ENCODE measurements at places on chromosomes 4 and X. TPM values are rescaled to one million over a fixed set of nuclear protein-coding genes. Genes with fewer than 3 reads are reported as not detected.

GRCh38 chrX:150357790-150358189, 5.3 kb upstream of the MAMLD1 start:
- DNase-seq = no peak

DNA sequence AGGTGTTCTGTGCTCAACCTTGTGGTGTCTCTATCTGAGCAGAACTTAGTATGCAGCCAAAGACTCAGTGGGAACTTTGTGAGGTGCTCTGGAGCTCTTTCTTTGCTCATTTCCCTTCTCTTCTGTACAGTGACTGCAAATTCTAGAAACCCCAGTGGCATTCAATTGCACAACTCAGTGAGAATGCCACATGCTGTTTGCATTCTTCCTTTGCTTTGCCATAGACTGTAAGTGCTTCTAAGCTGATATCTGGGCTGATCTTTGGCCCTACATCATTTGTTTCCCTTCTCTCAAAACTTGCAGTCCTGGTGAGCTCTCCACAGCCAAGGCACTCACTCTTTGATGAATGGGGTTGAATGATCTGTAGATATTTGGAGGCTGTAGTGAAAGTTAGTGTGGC, 7.0 kb downstream of the PNMA3 start:
- no peak for DNase-seq

DNA sequence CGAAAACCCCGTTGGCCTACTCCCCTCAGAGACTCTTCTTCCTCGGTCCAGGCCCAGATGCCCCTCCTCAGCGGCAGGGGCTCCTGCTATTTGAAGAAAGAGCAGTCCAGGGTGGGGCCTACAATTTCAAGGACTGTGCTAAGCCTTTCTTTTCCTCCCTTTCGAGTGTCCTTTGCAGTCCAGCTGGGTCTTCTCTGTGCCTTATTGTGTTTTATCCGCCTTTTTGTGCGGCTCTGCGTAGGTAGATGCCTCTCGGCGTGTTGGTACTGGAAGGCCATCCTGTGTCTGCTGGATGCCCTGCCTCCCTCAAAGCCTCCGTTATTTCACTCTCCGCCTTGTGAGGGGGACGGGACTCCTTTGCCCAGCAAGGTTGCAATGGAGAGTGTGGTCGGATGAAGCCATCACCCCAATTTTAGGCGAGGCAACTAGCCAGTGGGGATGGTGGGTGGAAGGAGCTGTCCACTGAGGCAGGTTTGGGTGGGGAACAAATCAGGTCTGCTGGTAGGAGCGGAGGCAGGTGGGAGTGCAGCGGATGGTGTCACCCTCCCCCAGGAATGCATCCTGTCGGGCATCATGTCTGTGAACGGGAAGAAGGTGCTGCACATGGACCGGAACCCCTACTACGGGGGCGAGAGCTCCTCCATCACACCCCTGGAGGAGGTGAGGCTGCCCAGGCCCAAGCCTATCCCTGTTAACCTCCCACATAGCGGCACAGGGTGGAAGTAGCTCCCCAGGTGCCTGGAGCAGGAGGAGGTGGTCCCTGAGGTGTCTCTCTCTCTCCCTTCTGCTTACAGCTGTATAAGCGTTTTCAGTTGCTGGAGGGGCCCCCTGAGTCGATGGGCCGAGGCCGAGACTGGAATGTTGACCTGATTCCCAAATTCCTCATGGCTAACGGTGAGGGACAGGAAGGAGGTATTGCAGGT, 1.3 kb downstream of the GDI1 start:
- DNase-seq = no peak

GRCh38 chr4:77701121-77701520, 95.5 kb downstream of the CXCL13 start:
- DNase-seq = no peak

GRCh38 chr4:110668463-110669235, 45.8 kb upstream of the PITX2 start:
- no peak for DNase-seq

DNA sequence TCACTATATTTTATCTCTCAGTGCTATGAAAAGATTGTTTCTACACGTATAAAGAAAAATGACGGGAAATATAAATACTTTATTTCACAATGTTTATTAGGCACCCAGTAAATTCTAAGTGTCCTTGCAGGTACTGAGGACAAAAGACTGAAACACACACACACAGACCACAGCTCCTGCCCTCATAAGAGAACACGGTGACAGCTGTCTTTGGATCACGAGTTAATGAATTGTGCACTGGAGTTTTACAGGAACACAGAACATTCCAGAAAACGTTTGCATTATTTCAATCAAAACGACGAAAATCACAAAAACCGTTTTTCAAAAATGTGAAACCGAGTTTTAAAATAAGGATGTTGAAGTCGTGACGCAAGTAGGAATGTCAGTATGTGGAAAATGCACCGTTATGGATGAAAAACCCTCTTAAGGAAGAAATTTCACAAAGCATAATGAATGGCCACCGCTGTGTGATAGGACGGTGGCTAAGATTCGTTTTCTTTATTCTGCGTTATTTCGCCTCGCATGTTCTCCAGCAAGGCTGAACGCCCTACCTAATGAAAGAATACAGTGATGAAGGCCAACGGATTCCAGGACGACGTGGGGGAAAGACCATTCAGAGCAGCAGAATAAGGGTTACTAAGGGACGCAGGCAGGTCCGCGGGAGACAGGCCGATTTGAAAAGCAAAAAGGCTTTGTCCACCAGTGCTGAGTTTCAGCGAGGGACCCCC, 24.2 kb downstream of the FAM156A start:
- DNase-seq = no peak

POU4F2 gene
- total RNA-seq = not detected

MXRA5 gene
- total RNA-seq = 4.9 TPM

PTPN13 gene
- total RNA-seq = 20.1 TPM

TADA2B gene
- total RNA-seq = 26.9 TPM

FAM236B gene
- total RNA-seq = not detected

FAM9B gene
- total RNA-seq = not detected

CCKAR gene
- not detected for total RNA-seq

Measured in kidney epithelial cell (primary cell).